AG04449 (cell line): ENCODE measurements at places on chromosomes 2 and 18.

- no peak for DNase-seq
These were observed 62.8 kb downstream of the TCF7L1 start for GRCh38 chr2:85195956-85196355.

GRCh38 chr18:35917043-35917442, 55.4 kb upstream of the RMP24 start:
- no peak for DNase-seq

GRCh38 chr2:47373747-47374146, 29.2 kb upstream of the MSH2 start:
- DNase-seq: no peak

GRCh38 chr2:21253311-21254027, 129.7 kb downstream of the TDRD15 start:
- no peak for DNase-seq

DNA sequence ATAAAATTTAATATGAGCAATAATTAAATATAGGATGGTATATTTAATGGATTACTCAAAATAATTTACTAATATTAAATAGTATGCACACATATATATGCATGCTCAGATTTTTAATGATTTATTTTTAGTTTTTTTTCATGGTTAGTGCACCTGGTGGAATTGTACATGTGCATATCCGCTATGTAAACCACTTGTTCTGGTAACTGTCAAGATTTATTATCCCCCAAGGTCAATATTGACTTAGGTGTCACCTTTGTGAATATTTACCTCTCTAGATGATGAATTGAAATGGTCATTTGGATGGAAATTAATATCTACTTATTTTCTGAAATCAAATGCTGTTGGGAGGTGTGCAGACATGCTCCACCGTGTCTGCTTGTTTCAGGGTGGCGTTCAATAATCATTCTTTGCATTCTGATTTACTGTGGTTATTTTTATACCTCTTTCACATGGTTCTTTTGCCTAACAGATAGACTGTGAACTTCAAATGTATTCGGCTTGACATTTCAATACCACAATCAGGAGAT, 14.7 kb downstream of the CNTNAP5 start:
- no peak for DNase-seq

- no peak for DNase-seq
These were observed 74.1 kb upstream of the DSEL start for GRCh38 chr18:67590571-67591141.

DNA sequence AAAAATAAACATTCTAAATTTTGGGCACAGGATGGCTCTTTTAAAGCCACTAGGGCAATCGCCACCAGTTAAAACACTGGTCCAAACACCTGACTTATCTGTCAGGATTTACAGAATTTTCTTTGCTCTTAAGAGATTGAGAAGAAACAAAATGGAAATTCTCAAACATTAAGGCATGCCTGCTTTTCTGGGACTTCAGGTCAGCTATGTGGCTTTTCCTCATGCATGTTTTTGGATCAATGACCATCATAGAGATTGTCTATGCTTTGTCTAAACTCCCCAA, 112.7 kb downstream of the SMAD2 start:
- no peak for DNase-seq

DNA sequence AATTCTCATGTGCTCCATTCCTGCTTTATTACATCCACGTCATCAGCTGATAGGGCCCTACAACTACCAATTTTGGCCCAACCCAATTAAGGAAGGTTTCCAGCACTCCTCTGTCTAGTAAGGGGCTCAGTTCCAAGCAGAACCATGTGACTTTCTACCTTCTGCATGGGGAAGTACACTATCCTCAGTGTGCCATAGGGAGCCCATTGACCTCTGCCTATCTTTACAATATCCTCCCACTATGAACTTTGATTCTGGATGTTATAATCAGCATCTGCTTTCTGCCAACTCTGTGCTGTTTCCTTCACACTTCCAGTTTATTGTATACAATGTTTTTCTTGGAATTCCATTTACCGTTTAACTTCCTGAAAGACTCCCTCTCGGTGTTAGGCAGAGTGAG, 53.9 kb upstream of the GCFC2 start:
- DNase-seq: no peak

DNA sequence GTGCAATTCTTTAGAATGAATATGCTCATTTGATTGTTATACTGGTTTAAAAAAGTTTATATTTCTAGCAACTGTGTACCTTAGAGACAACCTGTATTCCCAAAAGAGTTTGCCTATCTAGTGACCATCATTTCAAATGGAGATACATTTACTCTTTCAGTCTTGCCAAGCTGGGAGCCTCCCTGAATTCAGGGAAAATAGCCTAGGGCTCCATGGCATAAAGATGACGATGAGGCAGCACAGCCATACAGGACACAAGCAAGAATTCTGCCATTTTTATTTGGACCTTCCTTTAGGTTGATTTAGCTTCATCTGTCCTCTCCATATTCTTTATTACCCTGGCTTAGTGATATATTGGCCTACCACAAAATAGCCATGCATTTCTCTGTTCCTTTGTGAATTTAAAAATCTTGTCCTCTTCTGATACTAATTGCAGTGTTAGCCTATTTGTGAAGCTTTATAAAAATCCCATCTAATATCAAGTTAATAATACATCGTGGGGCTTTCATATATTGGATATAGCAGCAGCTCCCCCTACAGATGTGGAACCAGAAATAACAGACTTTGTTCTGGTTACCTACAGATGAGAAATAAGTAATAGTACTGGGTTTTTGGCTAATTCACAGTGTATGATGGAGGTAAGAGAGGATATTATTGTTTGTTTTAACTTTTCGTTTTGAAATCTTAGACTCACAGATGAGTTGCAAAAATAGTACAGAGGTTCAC, 1661.9 kb upstream of the PIK3C3 start:
- DNase-seq: no peak

DNA sequence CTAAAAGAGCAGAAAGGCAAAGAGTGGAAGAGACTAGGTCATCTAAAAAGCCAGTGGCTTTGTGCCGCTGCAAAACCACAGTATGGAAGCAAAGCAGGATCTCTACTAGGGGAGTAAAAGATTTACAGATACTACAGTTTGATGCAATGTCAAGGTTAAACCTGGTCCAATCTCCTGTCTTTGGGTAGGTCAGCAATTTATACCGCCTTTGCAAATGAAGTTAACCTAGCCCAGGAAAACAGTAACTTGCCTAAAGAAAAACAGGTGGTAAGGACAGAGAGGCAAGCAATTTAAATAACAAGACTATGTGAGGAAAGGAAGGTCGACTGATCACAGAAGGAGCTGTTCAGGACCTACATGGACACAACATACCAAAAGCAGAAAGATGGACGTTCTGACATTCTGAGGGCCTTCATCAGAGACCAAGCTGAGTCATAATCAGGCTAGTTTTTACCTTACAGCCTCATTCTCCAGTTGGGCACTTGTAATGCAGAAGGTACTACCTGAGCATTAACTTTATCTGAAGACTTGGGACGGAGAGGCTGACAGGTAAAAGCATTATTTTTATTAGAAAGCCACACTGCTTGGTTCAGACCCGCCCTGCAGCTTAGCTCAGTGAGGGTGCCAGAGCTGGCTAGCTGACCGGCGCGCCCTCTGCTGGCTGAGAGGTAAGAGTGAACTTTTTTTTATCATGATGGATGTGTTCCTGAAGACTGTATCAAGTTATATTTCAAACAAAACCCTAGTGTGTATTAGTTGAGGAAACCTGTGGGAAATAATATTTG, 15.9 kb downstream of the CDKL4 start:
- DNase-seq: no peak

- DNase-seq: no peak
These were observed 158.3 kb downstream of the ZFP36L2 start for GRCh38 chr2:43068041-43068533.

DNA sequence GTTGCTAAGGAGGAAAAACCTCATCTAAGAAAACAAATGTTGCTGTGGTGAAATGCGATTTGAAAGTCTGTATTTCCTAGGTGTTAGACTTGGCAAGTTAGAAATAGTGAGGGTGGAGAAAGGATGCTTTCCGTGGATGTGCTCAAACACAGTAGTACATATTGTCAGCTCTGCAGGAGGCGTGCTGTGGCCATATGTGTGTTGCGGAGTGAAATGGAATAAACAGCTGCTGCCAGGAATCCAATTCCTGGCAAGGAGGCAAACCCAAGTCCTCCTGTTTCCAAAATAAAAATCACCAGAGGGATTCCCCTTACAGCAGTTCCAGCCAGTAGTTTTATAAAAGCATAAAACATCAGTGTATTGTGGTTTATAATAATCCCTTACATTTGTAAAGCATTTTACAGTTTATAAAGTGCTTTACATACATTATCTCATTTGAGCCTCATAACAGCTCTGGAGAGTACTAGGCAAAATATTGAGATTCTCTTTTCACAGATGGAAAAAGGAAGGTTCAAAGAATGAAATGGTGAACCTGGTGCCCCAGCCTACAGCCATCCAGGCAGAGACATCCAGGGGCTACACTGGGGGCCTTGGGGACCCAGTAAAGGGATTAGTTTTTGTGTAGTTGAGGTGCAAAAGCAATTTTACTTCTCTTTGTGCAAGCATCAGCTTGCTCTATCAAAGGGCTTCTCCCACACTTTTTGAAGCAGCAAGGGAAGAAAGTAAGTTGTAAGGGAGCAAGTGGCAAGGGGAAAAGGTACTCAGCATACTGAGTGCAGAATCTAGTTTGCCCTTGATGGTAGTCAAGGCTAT, 206.0 kb downstream of the AGPS start:
- no peak for DNase-seq

- no peak for DNase-seq
These were observed 360.8 kb downstream of the GRB14 start for GRCh38 chr2:164260506-164260905.

- DNase-seq: no peak
These were observed 110.2 kb downstream of the BMPR2 start for GRCh38 chr2:202486351-202486750.

- no peak for DNase-seq
These were observed 422.5 kb downstream of the CMPK2 start for GRCh38 chr2:6443061-6443823.

GRCh38 chr2:42233976-42234441, 64.9 kb downstream of the EML4 start:
- peak; percentile 57 for DNase-seq

DNA sequence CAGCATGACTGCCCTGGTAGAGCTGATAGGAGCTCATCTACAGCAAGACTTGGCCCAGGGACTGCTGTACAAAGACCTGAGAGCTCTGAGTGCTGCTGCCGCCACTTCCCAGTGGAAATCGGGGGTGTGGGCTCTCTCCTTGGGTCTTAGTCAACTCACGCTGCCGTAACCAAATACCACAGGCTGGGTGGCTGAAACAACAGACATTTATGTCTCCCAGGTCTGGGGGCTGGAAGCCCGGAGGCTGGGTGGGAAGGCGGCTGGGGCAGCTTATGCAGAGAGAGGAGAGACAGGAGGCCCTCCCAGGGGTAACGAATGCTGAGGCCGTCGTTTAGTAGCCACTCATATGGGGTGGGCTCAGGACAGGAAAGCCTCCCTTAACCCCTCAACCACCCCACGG, 15.4 kb upstream of the MAL start:
- no peak for DNase-seq

GRCh38 chr2:117684919-117685318, 129.6 kb upstream of the DDX18 start:
- DNase-seq: no peak

- DNase-seq: no peak
These were observed 110.7 kb downstream of the RND3 start for GRCh38 chr2:150376553-150377335.

GRCh38 chr2:160816916-160817499, 323.4 kb upstream of the RBMS1 start:
- no peak for DNase-seq

DNA sequence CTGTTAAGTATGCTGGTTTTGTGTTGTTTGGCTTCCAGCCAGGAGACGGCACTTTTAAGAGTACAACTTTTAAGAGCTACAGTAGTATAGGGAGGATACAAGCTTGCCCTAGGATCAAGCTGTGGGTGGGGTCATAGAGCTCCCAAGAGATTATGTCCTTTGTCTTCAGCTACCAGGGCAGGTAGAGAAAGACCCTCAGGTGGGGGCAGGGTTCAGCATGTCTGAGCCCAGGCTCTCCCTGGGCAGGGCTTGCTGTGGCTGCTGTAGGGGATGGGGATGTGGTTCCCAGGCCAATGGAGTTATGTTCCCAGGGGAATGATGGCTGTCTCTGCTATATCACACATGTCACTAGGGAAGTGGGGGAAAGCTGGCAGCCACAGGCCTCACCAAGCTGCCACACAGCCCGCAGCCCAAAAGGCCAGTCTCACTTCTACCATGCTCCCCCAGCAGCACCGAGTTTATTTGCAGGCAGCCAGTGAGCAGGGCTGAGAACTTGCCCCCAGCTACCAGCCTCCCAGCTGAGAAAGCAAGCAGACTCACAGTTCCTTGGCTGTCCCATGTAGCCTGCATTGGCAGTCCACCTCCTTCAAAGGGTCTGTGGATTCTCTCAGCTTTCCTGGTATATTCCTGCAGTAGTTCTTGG, 105.7 kb upstream of the ERBB4 start:
- DNase-seq: no peak

DNA sequence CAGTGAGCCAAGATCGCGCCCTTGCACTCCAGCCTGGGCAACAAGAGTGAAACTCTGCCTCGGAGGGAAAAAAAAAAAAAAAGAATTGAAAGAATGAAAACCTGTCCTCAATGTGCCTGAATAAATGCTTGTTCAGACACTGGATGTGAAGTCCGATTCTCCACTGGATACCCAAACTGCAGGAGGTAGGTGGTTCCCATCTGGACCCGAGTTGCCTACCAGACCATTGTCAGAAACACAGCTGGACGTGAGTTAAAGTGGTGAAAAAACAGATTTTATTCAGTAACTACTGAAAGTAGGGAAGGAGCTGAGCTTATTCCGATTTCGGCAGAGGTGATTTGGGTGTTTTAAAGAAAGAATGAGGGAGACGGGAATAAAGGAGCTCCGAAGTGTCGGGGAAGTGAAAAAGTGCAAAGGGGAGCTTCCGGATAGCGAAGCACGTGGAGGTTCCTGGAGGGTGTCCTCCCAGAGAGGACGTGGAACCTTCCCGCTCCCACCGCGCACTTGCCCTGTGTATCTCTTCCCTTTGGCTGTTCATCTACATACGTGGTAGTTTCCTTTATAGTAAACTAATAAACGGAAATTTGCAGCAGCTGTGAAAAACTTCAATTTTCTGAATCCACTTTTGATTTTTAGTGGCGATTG, 10.4 kb upstream of the ZDBF2 start:
- no peak for DNase-seq

DNA sequence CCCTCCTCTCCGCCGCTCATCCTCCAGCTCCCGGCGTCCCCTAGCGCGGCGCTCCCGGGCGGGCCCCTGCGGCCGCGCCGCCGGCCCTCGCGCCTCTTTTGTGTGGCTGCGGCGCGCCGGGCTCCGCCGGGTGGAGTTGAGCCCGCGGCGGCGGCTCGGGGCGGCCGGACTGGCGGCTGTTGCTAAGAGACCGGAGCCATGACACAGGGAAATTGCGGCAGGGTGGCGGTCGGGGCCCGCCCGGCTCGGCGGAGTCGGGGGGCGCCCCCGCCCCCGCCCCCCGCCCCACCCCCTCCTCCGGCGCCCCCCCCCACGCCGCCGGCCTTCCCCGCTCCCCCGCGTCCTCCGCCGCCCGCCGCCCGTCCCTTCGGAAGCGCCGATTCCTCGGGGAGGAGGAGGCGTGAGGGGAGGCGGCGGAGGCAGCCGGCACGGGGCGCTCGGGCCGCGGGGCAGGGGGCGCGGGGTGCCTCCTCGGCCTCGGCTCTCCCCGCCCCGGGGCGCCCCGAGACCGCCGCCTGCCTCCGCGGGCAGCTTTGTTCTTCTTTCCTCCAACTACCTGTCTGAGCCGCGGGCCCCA, at the start of gene TMEM200C:
Gene TMEM200C, minus strand, starts transcription at position 224 of the 577 bp plus-strand sequence. CDS start 3,459 bp downstream, outside the sequence.
- DNase-seq: no peak
